ENCODE measurements at places on chromosomes 2 and 18. TPM values are rescaled to one million over a fixed set of nuclear protein-coding genes. Genes with fewer than 3 reads are reported as not detected.

GRCh38 chr2:167749660-167750059 is 497.7 kb downstream of the STK39 start:
- H3K4me3 ChIP-seq, result no peak overlapping the region
- DNase-seq, result no peak
- H3K27me3 ChIP-seq, result peaks cover 4% of the 10 kb centered on the region
- H3K4me1 ChIP-seq, result no peaks in the 10 kb centered on the region

DNA sequence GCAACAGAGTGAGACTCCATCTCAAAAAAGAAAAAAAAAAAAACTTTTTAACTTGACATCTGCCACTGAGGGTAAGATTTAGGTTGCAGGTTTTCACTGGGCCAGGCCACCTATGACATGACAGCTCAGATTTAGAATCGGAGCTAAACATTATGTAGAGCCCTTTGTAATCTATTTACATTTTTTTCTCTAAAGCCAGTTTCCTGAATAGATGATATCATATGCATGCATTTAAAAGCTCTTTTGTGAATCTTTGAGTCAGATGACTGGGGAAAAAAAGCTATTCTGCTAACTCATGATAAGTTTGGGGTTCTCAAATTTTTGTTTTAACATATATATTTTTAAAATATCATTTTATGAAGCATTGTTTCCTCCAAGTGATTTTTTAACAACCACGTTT is 21.3 kb downstream of the PRKAG3 start:
- H3K27ac ChIP-seq, result no peak overlapping the region
- no peaks in the 10 kb centered on the region for H3K36me3 ChIP-seq
- no peak for DNase-seq

DNA sequence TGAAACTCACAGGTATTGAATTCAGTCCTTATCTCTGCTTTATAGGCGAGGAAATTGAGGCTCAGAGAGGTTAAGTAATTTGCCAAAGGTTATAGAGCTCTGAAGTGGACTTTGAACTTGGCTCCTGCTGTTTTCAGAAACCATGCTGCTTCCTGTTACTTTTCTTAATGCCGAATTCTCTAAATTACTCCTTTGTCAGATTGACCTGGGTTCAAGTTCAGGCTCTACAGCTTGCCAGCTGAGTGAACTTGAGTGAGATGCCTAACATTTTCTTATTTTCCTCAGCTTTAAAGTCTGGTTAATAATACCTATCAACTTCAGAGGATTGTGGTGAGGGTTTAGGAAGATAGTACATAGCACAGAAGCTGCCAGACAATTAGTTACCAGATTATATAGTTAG is 3.4 kb downstream of the ASAP2 start:
- H3K36me3 ChIP-seq, result no peaks in the 10 kb centered on the region
- no peak overlapping the region for H3K27ac ChIP-seq
- H3K4me1 ChIP-seq, result peaks cover 13% of the 10 kb centered on the region
- DNase-seq, result no peak
- no peak overlapping the region for H3K4me3 ChIP-seq
- H3K27me3 ChIP-seq, result peaks cover 2% of the 10 kb centered on the region

- no peak overlapping the region for H3K27ac ChIP-seq
- H3K27me3 ChIP-seq, result peaks cover 6% of the 10 kb centered on the region
- no peaks in the 10 kb centered on the region for H3K4me1 ChIP-seq
- DNase-seq, result no peak
- H3K36me3 ChIP-seq, result no peaks in the 10 kb centered on the region
- H3K4me3 ChIP-seq, result no peak overlapping the region
Observed at GRCh38 chr2:6683516-6683915, 182.2 kb downstream of the CMPK2 start.

DNA sequence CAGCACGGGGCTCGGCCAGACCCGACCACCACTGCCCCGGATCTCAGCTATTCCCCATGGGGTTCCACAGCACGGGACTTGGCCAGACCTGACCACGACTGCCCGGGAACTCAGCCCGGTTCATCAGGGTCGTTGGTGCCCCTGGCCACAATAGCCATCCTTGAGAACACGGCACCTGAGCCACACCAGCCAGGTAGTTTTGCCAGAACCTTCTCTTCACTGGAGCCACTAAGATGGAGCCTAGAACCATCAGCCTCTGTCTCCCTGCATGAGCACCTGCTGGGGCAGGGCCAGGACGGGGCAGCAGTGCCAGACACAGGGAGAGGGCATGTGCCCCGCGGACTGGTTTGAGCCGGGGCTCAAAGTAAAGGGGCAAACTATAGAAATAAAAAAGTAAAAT is 11.4 kb upstream of the KCNG2 start:
- peaks cover 3% of the 10 kb centered on the region for H3K4me1 ChIP-seq
- H3K4me3 ChIP-seq, result no peak overlapping the region
- H3K27ac ChIP-seq, result no peak overlapping the region
- no peaks in the 10 kb centered on the region for H3K27me3 ChIP-seq

DNA sequence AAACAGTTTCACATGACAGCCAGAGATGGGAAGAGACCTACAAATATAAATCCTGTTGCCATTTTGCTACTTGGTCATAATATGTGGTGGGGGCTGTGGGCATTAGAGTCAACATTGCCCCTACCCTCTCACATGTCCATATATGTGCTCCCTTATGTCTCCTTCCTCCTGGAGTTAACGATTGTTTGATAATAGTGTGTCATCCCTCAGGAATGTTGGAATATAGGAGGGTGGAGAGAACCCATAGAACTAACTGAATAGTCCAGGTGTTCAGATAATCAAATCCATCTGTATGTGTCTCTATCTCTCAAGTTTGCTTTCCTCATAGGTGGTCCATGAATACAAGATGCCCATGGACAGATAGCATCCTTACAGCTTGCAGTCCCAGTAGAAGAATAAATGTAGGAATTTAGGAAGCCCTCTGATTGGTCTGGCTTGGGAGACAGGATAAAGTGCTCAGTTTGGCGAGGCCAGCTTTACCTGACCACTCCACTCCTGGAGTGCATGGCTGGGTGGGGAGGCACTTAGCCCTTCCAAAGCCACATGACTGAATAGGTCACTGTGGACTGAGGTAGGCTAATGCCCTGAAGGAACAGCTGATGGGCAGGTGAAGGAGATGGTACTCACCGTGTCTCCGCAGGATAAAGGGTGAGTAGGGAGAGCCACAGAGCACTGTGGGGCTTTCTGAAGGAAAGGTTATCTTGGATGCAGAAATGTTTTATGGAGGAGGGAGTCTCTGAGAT is 166.9 kb downstream of the CDCA7 start:
- no peak for DNase-seq
- no peaks in the 10 kb centered on the region for H3K27me3 ChIP-seq
- H3K4me1 ChIP-seq, result no peaks in the 10 kb centered on the region
- no peaks in the 10 kb centered on the region for H3K36me3 ChIP-seq

DNA sequence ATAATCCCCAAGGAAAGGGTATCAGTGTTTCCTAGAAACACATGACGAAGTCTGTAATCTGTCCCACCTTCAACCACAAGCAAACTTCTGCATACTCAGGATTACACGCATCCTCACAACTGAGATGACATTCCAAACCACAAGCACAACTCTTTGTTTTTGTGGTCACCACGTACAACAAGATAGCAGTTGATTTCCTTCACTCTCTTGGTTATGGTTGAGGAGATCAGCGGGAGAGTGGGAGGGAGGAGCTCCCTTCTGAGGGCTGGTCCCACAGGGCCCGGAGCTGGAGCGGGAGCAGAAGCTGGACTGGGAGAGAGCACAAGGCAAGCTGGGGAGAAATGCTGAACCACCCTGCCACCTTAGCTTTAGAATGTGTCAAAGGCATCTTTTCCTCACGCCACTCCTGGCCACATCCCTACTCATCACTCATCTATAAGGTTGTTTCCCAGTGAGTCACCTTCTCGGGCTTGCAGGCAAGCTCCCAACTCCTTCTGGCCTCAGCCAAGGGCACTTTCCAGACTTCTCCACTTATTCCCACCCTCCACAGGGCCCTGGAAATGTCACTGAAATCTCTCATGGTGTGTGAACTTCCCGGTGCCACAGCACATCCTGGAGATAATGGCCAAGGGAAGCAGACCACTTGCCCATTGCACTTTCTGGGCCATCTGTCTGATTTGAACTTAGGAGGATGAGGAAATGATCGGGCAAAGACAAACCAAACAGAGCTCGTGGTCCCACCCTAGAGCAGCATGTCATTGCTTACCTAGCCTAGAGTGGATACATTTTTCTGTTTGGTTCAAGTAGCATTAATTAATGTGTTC is 98.9 kb upstream of the LGALSL start:
- DNase-seq, result no peak
- no peak overlapping the region for H3K4me3 ChIP-seq
- H3K27ac ChIP-seq, result no peak overlapping the region

DNA sequence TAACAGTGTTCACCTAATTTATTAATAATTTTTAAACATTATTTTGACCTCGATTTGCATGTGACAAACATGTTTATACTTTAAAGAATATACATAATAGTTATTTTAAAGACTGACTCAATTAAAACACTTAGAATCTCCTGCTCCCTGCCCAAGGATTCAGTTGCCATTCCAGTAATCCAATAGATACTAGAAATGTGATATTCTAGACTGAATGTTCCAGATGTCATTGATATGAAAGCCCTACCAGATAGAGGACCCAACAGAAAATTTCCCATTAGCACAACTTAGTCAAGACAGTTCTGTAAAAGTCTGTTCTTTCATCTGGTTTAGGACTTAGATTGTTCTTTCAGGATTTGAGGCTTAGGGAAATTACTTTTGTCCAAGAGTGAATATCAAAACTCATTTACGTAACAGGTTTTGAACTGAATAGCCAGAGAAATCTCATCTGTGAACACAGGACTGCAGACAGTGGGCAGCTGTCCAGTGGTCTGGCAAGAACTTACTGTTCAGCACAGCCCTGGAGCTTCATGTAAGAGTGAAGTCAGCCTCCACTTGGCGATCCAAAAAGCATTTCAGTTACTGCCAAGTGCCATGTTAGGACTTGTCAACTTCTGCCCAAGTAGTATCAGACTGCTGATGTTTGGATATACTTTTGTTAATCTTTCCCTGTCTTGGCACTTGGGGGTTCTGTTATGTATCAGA is 77.5 kb downstream of the OSBPL6 start:
- no peaks in the 10 kb centered on the region for H3K36me3 ChIP-seq
- DNase-seq, result no peak
- no peaks in the 10 kb centered on the region for H3K4me1 ChIP-seq
- H3K27ac ChIP-seq, result no peak overlapping the region
- H3K27me3 ChIP-seq, result no peaks in the 10 kb centered on the region

- no peaks in the 10 kb centered on the region for H3K4me1 ChIP-seq
- no peak overlapping the region for H3K4me3 ChIP-seq
- no peaks in the 10 kb centered on the region for H3K36me3 ChIP-seq
- no peaks in the 10 kb centered on the region for H3K27me3 ChIP-seq
- no peak overlapping the region for H3K27ac ChIP-seq
Observed at GRCh38 chr18:33830213-33830612, 252.2 kb downstream of the ASXL3 start.

DNA sequence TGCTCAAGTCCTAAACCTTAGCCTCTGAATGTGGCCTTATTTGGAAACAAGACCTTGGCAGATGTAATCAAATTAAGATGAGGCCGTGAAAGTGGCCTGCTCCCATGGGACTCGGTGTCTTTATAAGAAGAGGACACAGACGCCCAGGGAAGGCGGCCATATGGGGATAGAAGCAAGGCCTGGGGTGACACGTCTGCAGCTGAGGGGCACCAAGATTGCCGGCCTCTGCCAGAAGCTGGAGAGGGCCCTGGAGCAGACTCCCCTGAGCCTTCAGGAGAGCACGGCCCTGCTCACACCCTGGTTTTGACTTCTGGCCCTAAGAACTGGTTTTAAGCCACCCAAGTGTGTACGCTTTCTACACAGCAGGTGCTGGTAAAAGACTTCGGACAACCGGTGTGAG is 29.2 kb upstream of the SALL3 start:
- H3K27me3 ChIP-seq, result peaks cover 24% of the 10 kb centered on the region
- H3K27ac ChIP-seq, result no peak overlapping the region
- no peak for DNase-seq
- H3K4me3 ChIP-seq, result no peak overlapping the region
- no peaks in the 10 kb centered on the region for H3K4me1 ChIP-seq

GRCh38 chr2:65193446-65193845 is 34.2 kb upstream of the ACTR2 start:
- no peak overlapping the region for H3K27ac ChIP-seq
- no peaks in the 10 kb centered on the region for H3K27me3 ChIP-seq
- no peaks in the 10 kb centered on the region for H3K36me3 ChIP-seq
- H3K4me3 ChIP-seq, result no peak overlapping the region

DNA sequence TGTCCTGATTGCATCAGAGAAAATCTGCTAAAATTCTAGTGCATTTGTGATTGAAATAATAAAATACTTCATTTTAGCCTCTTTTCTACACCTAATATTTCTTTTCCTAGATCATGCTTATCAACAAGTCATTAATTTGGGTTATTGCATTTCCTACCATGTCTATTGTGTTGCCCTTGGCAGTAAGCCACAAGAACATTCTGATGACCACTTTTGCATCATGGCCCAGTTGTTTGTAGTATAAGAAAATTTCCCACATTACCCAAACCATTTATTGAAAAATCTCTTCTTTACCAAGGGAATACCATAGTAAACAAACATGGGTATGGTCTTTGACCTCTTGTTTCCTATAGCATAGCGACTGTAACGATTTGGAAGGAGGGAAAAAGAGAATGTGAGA is 76.3 kb downstream of the R3HDM1 start:
- H3K4me1 ChIP-seq, result no peaks in the 10 kb centered on the region
- H3K27ac ChIP-seq, result no peak overlapping the region
- no peak overlapping the region for H3K4me3 ChIP-seq

GRCh38 chr2:240605867-240606743 is 19.2 kb upstream of the GPR35 start:
- no peaks in the 10 kb centered on the region for H3K36me3 ChIP-seq
- H3K27ac ChIP-seq, result no peak overlapping the region
- H3K27me3 ChIP-seq, result no peaks in the 10 kb centered on the region
- H3K4me1 ChIP-seq, result no peaks in the 10 kb centered on the region

The PROC gene
- not detected for total RNA-seq

The SCYGR4 gene
- not detected for total RNA-seq

The SOX11 gene
- not detected for total RNA-seq

The POTEJ gene
- total RNA-seq, result not detected

The NEDD4L gene
- total RNA-seq, result 10.3 TPM
